Astrocyte (in vitro differentiated cells and primary cell): ENCODE measurements at places on chromosomes 2 and 18.

GRCh38 chr18:55744206-55744605, 156.2 kb upstream of the TCF4 start:
- H3K27me3 ChIP-seq: no peaks in the 10 kb centered on the region
- no peak for DNase-seq
- no peak overlapping the region for H3K4me3 ChIP-seq
- H3K36me3 ChIP-seq: no peaks in the 10 kb centered on the region

- H3K27ac ChIP-seq: no peak overlapping the region
- H3K36me3 ChIP-seq: peaks cover 5% of the 10 kb centered on the region
- DNase-seq: no peak
- peaks cover 3% of the 10 kb centered on the region for H3K4me1 ChIP-seq
- H3K4me3 ChIP-seq: no peak overlapping the region
Measured at GRCh38 chr2:100964222-100964621, 37.9 kb upstream of the RPL31 start.

- no peaks in the 10 kb centered on the region for H3K4me1 ChIP-seq
- no peaks in the 10 kb centered on the region for H3K27me3 ChIP-seq
- no peak overlapping the region for H3K4me3 ChIP-seq
- H3K27ac ChIP-seq: no peak overlapping the region
- DNase-seq: no peak
Measured at GRCh38 chr2:56671973-56672569, 488.3 kb downstream of the CCDC85A start.

DNA sequence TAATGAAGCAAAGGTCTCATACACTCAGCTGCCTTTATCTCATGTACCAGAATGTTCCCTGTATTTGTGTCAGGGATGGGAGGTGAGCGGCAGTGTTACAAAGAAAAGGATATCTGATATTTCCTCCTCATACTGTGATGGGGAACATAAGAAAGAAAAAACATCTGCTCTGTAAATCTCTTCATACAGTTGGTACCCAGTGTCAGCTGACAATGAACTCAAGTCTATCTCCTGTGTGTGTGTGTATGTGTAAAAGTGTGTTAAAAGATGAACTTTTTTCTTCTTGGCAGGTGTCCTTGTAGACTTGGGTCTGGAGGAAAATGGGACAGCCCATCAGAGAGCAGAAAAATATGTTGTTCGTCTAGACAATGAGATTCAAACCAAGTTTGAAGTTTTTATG, 127.8 kb downstream of the ESCO1 start:
- H3K4me3 ChIP-seq: no peak overlapping the region
- DNase-seq: no peak
- H3K27ac ChIP-seq: no peak overlapping the region
- no peaks in the 10 kb centered on the region for H3K27me3 ChIP-seq
- H3K4me1 ChIP-seq: no peaks in the 10 kb centered on the region

DNA sequence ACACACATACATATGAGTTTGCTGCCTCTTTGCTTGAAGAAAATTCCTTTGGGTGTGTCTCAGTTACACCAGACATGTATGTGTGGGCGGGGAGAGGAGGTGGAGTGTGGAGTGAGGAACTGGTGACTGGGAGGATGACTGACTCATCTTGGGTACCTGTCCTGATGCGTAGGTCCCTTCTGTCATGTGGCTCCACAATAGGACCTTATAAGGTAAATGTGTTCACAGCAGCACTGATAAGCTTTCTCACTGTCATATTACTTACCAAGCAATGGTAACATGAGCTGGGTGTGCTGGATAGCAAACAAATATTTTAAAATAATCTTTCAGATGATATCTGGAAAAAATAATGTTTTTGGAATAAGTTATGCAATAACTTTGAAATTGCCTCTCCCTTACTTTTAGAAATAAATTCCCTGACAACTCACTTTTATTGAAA, 45.1 kb downstream of the SLC9A2 start:
- H3K27me3 ChIP-seq: no peaks in the 10 kb centered on the region
- peak; percentile 68 for DNase-seq

- H3K27ac ChIP-seq: no peak overlapping the region
- H3K4me3 ChIP-seq: no peak overlapping the region
- H3K4me1 ChIP-seq: no peaks in the 10 kb centered on the region
- no peak for DNase-seq
- H3K36me3 ChIP-seq: no peaks in the 10 kb centered on the region
Measured at GRCh38 chr2:169343202-169343601, 19.1 kb downstream of the LRP2 start.

DNA sequence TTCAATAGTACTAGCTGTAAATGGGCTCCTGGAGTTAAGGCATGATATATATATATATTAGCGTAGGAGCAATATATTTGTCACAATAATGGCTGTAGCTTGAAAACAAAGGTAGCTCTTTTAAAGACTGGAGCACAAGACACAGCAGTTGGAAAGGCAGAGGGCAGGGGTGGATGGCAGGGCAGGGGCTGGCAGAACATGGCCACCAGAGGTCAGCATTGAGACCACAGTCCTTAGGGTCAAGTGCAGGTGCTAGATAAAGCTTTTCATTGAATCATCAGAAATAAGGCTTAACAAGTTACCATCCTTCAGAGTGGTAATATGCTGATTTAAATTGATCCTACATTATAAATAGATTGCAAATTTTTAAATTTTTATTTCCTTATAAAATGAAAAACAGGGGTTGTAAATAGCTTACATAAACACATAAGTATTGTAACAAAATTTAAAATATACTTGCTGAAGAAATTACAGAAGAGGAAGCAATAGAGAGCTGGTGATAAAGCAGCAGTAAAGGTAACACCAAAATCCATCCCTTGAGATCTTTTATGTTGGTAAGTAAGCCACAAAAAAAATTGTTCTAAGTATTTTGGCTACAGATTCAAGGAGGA, 161.2 kb upstream of the PIEZO2 start:
- peaks cover 14% of the 10 kb centered on the region for H3K4me1 ChIP-seq
- H3K36me3 ChIP-seq: no peaks in the 10 kb centered on the region
- no peak overlapping the region for H3K4me3 ChIP-seq
- H3K27me3 ChIP-seq: no peaks in the 10 kb centered on the region
- no peak overlapping the region for H3K27ac ChIP-seq
- no peak for DNase-seq

DNA sequence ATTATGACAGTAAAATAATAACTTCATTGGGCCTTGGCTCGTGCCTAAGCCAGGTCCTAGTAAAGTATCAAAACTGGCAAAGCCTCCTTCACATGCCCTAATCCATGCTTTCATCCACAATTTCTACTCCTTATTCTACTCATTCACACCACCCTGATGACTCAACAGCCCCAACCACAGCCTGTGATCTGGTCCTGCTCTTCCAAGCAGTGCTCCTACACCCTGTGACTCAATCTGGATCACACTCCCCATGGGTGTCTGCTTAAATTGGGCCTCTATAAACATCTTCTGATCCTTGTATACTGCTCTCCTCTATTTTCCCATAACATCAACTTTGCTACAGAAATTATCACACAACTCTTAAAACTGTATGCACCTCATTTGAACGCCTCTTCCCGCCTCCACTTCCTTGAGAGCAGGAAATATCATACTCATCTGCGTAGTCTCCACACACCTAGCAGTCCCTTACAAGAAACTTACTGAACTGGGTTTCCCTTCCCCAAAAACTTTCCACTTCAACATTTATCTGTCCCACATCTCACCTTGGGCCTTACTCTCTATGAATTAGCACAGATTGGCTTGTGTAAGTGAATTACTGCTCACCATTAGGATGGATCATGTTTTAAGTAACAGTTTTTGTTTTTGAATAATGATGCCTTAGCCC, 15.9 kb downstream of the GTF3C3 start:
- no peak overlapping the region for H3K4me3 ChIP-seq
- H3K27ac ChIP-seq: peak overlapping the region; percentile 14
- DNase-seq: peak; percentile 61
- peaks cover 45% of the 10 kb centered on the region for H3K36me3 ChIP-seq
- H3K4me1 ChIP-seq: peaks cover 6% of the 10 kb centered on the region

DNA sequence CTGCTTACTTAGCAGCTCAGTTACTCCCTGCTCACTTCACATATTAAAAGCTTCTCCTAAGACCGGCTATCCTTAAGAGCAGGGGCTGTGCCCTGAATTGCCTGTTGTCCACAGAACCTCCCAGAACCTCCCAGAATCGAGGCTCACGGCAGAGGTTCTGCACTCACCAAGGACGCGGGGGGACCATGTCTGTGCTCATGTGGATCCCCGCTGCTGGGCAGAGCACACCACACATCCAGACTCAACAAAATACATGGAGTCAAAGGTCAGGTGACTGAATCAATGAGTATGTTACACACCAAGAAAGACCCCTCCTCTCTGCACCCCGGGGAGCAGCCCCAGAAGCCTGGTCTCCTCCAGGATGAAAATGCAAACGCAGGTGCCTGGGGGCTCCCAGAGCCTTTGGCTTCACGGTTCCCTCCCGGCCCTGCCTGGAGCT, 149.0 kb downstream of the MBP start:
- H3K27me3 ChIP-seq: peaks cover 5% of the 10 kb centered on the region
- no peak for DNase-seq
- no peaks in the 10 kb centered on the region for H3K4me1 ChIP-seq
- no peak overlapping the region for H3K4me3 ChIP-seq
